ENCODE measurements at places on chromosomes 1 and 21.

DNA sequence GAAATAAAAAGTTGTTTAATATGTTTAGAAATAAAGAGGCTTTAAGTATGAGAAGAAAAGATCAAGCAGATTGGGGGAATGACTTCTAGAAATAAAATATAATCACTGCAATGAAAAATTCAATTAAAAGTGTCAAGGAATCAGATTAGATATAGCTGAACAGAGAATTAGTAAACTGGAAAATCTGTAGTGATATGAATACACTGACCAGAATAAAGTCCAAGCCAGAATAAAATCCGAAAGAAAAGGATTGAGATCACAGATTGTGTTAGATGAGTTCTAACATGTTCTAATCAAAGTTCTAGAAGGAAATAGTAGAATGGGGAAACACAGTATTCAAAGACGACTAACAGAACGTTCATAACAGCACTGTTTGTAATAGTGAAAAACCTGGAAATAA is 73.1 kb upstream of the C1orf105 start:
- DNase-seq: no peak

DNA sequence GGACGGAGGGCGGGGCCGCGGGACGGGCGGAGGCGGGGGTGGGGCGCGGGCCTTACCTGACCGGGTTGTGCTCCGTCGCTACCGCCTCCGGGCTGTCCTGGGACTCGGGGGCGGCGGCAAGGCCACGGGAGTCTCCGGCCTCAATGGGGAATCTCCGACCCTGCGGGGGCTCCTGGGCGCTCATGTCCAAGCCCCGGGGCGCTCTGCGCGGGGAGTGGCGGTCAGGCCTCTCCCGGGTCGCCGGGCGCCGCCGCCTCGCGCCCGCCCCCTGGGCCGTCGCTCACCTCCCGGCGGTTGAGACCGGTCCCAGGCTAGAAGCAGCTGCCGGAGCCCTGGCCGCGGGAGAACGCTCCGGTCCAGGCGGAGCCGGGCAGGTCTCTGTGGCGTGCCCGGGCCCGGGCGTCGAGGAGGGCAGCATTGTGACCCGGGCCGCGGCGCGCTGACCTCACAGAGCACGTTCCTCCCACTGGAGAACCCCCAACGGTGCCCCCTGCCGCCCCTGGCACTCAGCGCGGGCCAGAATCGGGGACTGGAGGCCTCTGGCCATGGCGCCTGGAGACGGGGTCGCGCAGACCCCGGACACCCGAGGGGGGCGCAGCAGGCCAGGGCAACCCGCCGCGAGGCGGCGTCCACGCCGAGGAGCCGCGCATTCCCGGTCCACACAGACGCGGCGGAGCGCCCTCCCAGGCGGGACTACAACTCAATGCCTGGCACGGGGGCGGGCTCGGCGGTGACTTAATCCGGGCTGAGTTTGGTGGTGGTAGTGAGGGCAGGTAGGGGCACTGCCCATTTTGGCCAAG is 411 bp downstream of the FAM229A start:
- DNase-seq: peak; percentile 64

DNA sequence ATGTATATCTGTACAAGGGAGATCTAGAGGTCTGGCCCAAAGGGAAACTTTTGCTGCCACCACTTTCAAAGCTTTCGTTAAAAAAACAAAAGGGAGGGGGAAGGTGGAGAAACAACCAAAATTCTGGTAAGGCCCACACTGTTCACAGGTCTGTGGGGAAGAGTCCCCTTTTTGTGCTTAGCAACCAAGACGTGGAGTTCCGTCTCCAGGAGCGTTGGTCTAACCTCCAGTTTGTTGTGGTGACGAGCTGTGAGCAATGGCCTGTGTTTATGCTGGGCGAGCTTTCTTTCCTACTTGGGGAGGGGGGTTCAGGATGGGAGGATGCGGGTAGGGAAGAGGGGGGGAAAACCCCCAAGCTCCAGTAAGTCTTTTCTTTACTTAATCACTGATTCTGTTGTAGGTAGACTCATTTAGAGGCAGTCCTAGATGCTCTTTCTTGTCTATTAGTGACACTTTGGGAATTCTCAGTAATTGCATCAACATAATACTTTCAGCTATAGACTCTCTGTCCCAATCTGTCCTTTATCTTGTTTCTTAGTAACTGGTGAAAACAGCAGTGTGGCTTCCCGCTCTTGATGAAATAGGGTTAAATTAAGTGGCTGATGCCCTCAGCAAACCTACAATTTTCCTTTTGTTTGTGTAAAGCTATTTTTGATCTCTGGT is 1.5 kb downstream of the HIPK1 start:
- peak; percentile 59 for DNase-seq

GRCh38 chr1:231233735-231234417 is 7.1 kb upstream of the GNPAT start:
- no peak for DNase-seq

DNA sequence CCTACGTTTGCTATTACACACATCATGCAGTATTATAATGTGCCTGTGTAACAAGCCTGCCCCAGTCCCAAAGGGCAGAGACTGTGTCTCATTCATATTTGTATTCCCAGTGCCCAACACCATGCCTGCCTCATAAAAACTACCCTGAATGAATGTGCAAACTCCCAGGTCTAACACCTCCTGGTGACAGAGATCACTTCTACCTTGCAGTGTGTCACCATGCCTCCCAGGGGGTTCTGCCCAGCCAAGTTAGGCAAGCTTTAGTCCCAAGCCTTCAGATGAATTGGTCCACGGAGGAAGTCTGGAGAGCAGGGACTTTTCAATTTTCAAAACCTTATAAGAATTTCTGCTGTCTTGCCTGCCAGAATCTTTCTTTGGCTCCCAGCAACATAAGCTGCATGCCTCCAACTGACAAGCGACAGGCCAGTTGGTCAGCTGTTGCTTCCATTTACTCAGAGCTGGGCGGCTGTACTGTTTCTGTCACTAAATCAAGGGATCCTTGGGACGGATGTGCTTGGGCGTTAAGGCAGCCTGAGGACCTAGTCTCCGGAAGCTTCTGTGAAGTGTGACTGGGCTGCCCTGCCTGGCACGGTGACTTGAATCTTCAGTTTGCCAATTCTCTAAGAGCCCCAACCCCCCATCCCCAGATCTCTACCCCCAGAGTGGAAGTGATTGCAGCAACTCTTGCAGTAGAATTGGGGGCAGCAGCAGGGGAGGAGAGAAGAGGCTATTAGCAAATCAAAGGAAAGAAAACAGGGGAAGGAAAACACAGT is 1.2 kb downstream of the RXRG start:
- no peak for DNase-seq

DNA sequence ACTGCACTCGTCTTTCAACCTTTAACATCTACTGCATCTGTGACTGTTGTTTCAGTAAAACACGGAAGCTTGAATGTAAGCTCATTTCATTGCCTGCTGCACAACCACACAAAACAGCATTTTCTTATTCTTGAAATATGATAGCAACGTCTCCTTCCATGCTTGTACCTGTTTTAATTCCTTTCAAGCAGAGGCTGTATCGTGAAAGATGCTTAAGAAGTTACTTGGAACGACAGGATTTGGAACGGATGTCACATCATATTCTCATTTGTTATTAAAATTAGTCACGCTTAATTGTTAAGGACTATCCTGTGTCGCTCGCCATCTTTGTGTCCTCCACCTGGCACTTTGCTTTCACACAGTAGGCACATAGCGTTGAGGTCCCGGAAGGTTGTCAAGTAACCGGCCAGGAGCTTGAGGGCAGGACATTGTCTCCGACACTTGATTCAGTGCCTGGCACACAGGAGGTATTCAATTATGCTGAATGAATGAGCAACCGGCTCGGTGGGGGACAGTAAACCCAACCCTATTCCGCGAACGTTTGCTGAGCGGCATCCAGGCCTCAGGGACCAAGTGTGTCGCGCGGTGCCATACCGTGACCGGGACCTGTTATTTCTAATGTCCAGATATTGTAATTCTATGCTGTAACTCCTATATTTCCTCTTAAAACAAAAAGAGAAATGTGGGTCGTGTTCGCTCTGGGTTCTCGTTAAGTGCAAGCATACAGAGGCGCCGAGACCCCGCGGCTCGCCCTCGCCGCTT is 499 bp upstream of the SH3GLB1 start:
- peak; percentile 83 for DNase-seq

- DNase-seq: no peak
These were observed 126.2 kb downstream of the NRDC start for GRCh38 chr1:51752073-51752948.

DNA sequence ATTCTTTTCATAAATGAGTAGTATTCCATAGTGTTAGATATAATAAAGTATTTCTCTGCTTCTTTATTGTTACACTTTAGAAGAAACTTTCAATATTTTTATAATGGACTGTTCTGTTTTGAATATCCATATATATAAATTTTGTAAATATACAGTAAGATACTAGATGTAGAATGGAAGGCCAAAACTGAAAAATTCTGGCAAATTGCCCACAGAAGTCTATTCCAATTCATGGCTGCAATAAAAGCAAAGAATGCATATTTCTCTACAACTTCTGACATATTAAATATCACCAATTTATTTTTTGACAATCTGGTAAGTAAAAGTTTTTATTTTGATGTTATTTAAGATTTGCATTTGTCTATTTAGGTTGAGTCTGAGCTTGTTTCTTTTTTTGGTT is 532.5 kb downstream of the NCAM2 start:
- DNase-seq: no peak

- no peak for DNase-seq
These were observed 19.5 kb upstream of the RGSL1 start for GRCh38 chr1:182430263-182431068.

GRCh38 chr1:10338047-10338446 is 60.8 kb upstream of the PGD start:
- peak; percentile 52 for DNase-seq

GRCh38 chr1:58249737-58250586 is 296.6 kb downstream of the OMA1 start:
- peak; percentile 32 for DNase-seq

GRCh38 chr1:30964706-30965105 is 56.1 kb upstream of the SDC3 start:
- no peak for DNase-seq

DNA sequence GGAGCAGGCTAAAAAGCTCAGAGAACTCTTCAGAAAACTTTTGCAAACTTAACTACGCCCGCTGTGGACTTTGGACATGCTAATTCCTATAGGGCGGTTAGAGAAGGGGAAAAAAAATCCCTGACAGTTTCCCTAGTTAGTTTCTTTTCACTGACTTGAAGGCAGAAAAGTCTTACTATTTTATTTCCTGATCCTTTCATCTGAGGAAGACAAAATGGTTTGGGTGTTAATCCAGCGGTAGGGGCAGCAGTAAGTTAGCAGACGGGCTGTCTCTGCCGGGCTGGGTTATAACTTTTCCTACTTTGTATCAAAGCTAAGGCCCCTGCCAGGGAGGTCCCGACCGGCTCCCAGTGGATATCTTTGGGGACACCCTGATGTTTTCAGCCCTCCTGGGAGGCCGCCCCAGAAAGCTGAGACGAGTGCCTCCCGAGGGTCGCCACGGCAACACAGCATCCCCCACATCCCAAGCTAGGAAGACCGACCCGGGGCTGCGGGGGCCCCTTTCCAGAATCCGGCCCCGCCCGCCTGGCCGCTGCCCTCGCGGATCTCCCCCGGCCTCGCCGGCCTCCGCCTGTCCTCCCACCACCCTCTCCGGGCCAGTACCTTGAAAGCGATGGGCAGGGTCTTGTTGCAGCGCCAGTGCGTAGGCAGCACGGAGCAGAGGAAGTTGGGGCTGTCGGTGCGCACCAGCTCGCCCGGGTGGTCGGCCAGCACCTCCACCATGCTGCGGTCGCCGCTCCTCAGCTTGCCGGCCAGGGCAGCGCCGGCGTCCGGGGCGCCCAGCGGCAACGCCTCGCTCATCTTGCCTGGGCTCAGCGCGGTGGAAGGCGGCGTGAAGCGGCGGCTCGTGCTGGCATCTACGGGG is 162.6 kb downstream of the RUNX1 start:
- DNase-seq: peak; percentile 64

DNA sequence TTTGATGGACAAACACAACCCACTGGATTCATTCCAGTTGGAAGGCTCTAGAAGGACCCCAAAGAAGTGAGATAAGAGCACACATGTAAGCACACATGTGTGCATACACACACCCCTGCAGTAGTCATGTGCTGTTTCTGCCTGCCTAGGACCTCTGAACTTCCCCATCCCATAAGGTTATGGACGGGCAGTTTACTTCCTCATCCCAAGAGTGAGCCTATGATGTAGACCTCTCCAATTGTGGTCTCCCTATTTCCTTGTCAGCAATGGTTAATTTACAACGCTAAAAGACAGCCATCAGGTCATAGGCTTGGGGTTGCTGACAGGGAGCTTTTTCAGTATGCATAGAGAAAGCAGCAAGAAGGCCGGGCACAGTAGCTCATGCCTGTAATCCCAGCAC is 15.4 kb upstream of the ADAR start:
- no peak for DNase-seq

DNA sequence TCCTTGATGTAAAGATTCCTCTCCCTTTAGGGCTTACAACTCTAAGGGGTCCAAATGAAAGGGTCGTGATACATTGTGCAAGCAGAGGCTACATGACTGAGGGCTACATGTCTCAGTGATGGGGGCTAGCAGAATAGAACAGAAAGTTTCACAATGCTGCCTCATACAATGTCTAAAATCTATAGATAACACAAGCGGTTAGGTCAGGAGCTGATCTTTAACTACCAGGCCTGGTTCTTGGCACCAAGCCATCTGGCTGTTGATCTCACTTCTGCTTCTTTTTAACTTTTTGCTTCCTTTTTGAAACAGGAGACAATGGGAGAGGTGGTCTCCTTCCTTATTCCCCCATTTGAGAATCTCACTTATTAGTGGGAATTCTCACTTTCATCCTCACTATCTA is 710.2 kb downstream of the AMY1C start:
- DNase-seq: no peak

DNA sequence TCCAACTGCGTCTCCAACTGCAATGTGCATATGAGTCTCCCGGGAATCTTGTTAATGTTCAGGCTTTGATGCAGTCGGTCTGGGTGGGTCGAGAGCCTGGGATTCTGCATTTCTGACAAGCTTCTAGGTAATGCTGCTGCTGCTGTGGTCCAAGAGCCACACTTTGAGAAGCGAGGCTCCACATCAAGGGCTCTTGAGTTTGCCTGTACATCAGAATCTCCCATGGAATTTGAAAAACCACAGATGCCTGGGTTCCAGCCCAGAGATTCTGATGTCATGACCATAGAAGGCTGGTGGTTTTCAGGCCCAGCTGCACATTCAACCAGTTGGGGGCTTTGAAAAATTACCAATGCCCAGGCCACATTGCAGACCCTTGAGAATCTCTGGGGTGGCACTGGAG is 93.9 kb upstream of the TARDBP start:
- no peak for DNase-seq

- DNase-seq: no peak
These were observed 5.9 kb upstream of the SERINC2 start for GRCh38 chr1:31407029-31407626.

DNA sequence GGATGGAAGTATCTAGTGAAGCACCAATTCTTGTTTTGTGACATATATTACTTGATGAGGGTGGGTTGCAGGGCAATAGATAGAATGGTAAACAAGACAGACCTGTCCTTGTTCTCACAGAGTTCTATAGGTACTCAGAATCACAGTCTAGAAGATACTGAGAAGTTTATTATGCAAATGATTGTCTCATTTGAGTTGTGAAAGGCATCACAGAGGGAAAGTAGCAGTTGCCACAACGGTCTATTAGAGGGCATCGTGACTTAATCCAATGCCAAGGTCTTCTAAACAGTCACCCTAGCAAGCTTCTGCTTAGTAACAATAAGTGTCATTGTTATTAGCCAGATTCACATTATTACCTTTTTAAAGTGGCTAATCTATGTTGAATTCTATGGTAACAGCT is 574.8 kb upstream of the ZRANB2 start:
- DNase-seq: no peak

All from activated T-cell treated with anti-CD3 and anti-CD28 coated beads, Interleukin-2, amount 50 U/mL, for 24 hours (primary cell).